ENCODE measurements at places on chromosomes 3 and 15.
A peak's percentile ranks its signal among the peaks of the same experiment; 100 is the strongest.

- no peak for DNase-seq
Observed at GRCh38 chr3:118629821-118630220, 404.8 kb downstream of the IGSF11 start.

DNA sequence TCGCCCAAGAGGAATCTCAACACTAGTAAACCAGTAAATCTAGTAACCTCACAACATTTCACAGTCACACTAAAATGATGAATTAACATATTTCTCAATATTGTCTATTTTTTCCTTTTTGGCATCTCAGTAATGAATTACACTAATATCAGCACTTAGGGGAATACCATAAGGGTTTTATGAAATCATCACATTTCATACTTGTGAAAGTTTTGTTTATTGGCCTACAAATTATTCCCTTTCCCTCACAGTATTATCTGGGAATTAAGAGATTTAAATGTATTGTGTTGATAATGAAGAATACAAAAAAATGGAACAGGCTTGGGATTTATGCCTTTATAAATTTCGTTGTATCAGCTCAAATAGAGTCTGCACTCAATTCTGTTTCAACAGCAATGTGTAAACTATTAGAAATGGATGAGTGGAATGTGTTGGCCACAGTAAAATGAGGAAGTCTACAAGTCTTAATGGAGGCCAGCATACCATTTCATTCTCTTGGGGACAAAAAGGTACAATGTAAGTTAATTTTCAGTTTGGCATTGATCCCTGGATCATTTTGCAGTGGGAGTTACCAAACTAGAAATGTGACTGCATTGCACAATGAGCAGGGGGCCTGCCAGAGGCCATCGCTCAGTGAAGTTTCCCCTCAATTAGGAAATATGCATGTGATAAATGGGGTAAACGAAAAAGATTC is 195.4 kb downstream of the FMN1 start:
- DNase-seq = no peak

GRCh38 chr3:135348690-135349089 is 553.6 kb downstream of the EPHB1 start:
- DNase-seq = no peak

- DNase-seq = no peak
Observed at GRCh38 chr3:16427103-16427965, 86.2 kb downstream of the RFTN1 start.

- DNase-seq = no peak
Observed at GRCh38 chr3:182325213-182325950, 467.9 kb upstream of the ATP11B start.

GRCh38 chr3:5568451-5568850 is 380.9 kb downstream of the EDEM1 start:
- no peak for DNase-seq

- peak; percentile 48 for DNase-seq
Observed at GRCh38 chr3:51974277-51974962, 444 bp upstream of the ABHD14A start.

DNA sequence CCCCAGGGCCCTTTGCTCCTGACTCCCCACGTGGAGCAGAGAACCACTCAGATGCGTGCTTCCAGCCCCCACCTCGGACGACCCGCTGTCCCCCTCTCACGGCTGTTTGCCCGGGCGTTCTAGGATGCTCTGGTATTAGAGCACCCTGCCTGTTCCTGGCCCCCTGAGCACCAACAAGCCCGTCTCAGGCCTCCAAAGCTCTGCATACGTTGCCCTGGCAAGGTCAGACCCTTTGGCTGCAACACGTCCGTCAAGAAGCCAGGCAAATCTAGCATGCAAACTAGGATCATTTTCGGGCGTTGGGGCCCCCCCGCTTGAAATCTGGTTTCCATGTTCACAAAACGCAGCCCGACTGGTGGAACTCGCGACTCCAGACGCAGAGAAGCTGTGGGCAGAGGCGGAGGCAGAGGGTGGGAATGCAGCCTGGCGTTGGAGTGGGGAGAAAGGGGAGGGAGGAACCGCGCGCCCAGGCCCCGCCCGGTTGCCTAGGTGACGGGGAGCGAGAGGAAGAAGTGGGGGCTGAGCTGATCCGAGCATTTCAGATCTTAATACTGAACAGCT is 86.2 kb upstream of the PIAS1 start:
- no peak for DNase-seq

DNA sequence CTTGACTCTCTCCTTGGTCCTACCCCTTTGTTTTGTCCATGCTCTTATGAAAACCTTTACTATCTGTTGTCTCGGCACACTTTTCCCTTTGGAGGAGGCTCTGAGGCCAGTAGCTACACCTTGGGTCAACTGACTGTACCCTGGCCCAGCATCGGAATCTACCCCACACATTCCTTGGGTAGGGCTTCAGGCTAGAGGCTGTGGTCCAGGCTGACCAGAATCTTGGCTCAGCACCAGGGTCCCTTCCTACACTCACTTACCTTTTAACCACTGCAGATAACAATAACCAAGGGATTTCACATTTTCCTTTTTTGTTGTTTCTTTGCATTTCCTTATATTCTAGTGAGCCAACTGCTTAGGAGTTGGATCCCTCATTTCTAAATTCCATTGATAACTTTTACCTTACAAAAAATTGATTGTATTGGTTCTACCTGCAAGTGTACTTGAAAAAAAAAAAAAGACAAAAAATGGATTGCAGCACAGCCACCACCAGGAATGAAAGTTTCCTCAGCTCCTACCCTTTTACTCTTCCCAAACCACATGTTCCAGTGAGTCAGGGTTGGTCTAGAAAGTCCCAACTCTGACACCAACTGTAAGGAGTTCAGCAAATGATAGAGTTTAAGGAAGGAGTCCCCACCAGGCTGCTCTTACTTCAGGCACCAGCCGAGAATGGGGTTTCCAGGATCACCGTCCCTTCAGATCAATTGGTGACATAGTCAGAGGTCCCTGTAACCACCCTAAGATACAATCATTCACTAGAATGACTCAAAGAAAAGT is 95.6 kb downstream of the FBLN2 start:
- no peak for DNase-seq

DNA sequence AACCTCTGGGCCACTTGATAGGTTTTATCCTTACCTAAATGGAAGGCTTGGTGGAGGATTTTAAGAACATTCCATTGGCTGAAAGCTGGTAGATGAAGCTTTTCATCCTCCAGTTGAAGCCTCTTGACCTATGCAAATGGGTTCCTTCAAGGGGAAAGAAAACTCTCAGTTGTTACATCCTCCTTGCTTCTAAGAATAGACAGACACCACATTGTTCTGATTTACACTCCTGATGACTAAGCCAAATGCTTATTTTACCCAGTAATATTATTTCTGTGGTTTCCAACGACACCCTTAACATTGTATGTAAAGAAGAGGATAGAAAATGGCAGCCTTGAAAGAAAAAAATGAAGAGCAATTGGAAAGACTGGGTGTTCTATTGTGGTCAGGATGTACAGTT is 480.5 kb downstream of the OTOL1 start:
- DNase-seq = no peak

GRCh38 chr3:186670155-186670554 is 4.3 kb downstream of the HRG start:
- DNase-seq = no peak

- no peak for DNase-seq
Observed at GRCh38 chr3:40971191-40972168, 227.8 kb upstream of the CTNNB1 start.

GRCh38 chr15:101120987-101121386 is 130.9 kb downstream of the CHSY1 start:
- DNase-seq = no peak

- no peak for DNase-seq
Observed at GRCh38 chr3:42723219-42723618, 20.6 kb upstream of the HHATL start.

GRCh38 chr15:83358972-83359564 is 74.6 kb upstream of the BNC1 start:
- DNase-seq = no peak

- no peak for DNase-seq
Observed at GRCh38 chr3:172467170-172467824, 19.0 kb upstream of the GHSR start.

GRCh38 chr15:66751579-66751978 is 49.5 kb downstream of the SMAD6 start:
- DNase-seq = no peak

DNA sequence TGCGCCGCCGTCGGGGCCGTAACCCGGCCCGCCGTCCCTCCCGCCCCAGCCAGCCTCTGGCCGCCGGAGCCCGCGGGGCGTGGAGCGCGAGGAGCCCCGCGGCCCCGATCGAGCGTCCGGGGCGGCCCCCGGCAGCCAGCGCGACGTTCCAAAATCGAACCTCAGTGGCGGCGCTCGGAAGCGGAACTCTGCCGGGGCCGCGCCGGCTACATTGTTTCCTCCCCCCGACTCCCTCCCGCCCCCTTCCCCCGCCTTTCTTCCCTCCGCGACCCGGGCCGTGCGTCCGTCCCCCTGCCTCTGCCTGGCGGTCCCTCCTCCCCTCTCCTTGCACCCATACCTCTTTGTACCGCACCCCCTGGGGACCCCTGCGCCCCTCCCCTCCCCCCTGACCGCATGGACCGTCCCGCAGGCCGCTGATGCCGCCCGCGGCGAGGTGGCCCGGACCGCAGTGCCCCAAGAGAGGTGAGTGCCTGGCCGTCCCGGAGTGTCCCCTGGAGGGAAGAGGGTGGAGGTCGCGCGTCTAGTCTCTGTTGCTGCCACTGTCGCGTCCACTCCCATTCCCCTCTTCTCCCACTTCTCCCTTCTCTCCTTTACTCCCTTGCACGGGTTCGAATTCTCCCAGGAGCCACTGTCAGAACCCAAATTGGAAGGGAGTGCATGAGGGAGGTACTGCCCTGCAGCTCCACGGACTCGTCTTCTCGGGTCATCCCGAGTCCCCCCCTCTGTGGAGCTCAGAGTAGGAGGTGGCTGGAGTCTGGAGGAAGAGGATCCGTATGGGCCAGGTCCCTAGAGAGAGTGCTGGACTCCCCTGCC is 585 bp downstream of the CSK start:
- peak; percentile 65 for DNase-seq

DNA sequence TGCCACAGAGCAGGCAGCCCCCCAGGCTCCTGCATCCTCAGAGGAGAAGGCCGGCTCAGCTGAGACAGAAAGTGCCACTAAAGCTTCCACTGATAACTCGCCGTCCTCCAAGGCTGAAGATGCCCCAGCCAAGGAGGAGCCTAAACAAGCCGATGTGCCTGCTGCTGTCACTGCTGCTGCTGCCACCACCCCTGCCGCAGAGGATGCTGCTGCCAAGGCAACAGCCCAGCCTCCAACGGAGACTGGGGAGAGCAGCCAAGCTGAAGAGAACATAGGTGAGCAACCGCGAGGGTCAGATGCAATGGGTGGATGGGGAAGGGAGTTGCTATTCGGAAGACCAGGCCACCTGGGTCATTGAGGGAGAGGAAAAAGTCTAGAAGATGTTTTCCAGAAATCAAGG is 53.0 kb downstream of the GAP43 start:
- DNase-seq = no peak

- DNase-seq = no peak
Observed at GRCh38 chr15:80559320-80559693, 135.8 kb upstream of the ABHD17C start.

DNA sequence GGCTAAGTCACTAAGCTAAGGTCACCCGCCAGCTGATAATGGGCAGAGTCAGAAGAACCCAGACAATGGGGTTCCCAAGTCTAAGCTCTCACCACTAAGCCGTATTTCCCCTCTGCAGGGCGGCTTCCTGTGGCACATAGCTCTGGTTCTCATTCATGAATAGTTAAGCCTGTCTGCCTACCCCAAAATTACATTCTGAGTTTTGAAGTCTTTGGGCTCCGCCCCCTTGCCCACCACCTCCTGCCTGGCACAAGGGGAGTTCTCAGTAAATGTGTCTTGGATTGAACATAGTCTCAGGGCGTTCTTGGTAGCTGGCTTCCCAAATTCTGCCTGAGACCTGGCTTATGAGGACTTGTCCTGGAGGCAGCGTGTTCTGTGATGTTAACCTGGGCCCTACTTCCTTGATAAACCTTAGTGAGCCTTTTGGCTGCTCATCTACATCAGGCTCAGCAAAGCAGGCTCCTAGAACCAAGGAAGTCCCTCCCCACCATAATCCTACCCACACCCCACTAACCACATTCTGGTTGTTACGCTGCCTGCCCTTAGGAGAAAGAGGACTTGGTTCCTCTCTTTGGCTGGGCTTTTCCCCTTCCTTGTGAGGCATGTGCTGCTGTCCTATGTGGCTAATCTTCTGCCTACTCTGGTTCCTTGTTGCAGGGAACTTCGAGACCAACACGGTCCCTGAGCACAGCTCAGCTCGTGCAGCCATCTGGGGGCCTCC is 54.9 kb downstream of the STARD5 start:
- no peak for DNase-seq

GRCh38 chr3:134606033-134607025 is 44.5 kb downstream of the KY start:
- DNase-seq = no peak

GRCh38 chr3:176976586-176976985 is 220.7 kb downstream of the TBL1XR1 start:
- no peak for DNase-seq

DNA sequence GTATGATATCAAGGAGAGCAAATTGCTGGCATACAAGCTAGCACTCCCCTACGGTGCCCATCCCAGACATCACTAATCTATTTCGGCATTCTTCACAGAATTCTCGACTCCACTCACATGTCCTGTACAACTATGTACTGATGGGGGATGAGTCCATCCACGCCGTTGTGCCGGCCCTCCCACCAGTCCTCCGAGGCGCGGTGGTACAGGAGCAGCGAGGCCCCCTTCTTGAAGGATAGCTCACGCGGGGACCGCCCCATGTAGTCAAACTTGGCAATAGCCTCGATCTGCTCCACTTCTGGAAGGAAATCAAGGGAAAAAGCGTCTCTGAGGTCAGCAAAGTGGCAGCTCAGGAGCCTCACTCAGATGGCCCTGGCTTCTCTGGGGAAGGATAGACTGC is 31.0 kb upstream of the RAD18 start:
- no peak for DNase-seq

- DNase-seq = no peak
Observed at GRCh38 chr3:14796403-14797077, 22.2 kb upstream of the FGD5 start.

GRCh38 chr3:159634483-159634882 is 354.2 kb upstream of the IL12A start:
- DNase-seq = no peak

DNA sequence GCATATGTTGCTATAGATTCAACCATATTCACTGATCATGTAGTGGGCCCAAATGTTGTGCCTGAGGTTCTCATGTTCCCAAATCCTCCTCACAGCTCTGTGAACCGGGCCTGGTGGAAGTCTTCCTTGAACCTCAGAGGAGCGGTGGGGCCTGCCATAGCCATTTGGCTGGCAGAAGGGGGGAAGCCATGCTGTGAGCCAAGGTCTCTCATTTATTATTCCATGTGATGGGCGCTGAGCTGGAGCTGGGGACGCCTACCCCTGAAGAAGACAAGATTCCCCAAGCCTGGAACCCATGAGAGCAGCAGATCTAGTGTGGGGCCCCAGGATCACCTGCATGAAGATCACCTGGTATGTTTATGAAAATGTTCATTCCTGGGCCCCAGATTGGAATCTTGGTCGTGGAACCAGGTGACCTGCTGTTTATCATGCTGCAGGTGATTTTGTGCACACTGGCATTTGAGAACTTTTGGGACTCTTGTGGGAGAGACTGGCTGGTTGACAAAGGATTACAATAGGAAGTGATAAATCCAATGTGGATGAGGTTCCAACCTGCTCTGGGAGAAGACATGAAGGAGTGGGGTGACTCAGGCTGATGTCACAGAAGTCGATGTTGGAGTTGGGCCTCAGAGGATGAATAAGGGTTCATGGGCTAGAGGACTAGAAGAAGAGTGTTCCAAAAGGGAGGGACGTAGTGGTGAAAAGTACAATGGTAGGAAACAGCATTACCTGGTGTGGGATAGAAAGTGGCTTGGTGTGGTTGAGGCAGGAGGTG is 102.1 kb downstream of the ASB7 start:
- no peak for DNase-seq
